Right atrium auricular region (tissue), 2 donors: ENCODE measurements at places on chromosomes 1 and 21.

DNA sequence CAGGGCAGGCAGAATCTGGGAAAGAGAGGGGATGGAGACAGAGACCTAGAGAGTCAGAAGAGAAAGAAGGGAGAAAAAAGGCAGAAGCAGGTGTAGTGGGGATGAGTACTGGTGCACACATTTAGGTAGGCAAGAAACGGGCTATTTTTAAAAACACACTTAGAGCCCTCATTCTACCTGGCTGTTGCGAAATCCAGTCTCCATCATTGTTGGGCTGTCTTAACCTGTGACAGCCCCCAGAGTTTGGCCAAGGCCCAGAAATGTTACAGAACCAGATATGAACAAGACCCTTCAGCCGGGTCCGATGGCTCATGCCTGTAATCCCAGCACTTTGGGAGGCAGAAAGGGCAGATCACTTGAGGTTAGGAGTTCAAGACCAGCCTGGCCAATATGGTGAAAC lies 12.6 kb upstream of the KDF1 start:
- DNase-seq, result no peak

DNA sequence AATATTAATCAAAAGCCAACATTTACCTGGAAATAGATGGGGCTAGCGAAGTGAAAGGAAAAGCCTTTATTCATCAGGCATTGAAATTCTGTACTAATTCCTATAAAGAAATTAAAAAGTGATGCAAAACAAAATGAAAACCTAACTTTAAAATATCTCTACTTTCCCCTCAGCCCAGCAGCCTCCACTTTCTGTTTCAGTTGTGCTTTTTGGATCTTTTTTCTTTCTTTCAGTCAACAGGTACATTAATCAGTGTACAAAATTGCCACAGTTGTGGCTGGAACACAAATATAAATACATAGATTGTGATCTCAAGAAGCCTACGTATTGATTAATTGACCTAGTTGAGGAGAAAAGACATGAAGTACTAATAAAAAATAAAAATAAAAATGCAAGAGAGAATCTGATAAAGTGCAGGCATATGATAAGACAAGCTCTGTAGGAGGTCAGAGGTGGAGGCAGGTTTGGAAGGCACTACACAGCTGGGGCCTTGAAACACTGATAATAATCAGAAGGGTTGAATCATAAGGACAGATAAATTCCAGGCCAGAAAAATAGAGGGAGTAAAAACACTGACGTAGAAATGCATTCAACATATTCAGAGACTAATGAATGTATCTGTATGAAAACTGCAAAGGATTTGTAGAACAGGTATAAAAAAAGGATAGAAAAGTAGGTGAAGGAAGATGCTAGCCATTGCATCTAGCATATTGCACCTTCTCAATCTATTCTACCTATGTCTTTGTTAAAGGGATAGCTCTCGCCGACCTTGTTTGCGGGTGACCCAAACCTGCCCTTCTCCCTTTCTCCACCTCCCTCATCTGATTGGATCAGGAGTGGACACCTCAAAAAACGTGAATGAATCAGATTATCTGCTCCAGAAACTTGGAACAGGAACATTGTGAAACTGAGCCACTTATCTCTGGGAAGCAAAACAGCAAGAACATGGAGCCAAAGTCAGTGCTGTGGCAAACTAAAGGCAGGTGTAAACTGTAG lies 607.8 kb upstream of the ADGRL2 start:
- DNase-seq, result no peak

- no peak for DNase-seq
Observed at GRCh38 chr21:16863908-16864307, 648.9 kb upstream of the CXADR start.

DNA sequence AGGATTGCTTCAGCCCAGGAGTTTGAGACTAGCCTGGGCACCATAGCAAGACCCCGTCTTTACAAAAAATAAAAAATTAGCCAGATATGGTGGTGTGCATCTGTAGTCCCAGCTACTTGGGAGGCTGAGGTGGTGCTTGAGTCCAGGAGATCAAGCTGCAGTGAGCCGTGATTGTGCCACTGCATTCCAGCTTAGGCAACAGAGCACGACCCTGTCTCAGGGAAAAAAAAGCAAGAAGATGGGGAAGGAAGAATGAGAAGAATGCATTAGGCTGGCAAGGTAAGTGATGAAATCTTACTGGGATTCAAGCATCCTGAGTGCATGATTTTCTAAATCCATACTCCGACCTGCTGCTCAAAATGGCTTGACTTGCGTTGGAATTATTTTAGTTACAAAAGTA lies 6.8 kb downstream of the PCP4L1 start:
- DNase-seq, result no peak

GRCh38 chr1:197481101-197481500 lies 213.0 kb downstream of the CRB1 start:
- DNase-seq, result no peak

- peak; percentile 88 for DNase-seq
Observed at GRCh38 chr1:21924503-21925005, 12.6 kb downstream of the HSPG2 start.

DNA sequence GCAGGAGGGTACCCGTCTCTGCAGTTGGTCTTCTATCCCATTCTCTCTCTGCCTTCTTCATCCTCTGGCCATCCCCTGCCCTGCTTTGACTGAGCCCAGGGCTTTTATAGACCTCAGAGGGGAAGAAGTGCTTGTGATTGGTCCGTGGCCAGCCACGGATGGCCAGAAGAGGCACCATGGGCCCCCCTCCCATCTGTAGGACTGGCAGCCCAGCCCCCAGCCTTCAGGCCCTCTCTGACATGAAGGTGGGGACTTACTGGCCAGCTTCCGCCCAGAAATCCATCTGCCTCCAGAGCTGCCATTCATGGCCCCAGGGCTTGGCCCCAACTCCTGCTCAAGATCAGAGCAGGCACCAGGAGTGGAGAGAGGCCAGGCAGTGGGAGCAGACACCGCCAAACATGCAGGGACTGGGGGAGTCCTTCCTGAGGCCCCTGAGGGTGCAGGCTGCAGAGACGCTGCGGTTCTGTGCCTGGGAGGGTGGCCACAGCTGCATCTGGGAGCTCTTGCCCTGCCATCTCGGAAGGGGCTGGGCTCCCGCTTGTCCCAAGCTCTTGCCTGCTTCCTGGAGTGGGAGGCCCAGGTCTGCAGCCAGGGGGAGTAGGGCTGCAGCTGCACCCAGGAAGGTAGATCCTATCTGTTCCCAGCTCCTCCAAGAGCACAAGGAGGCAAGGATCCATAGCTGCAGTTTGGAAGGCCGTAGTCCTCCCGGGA lies 698.6 kb upstream of the B3GALT2 start:
- no peak for DNase-seq

- peak; percentile 72 for DNase-seq
Observed at GRCh38 chr1:110634455-110635311, 28.5 kb upstream of the KCNA2 start.

GRCh38 chr1:119370748-119371147 lies 2.2 kb downstream of the HAO2 start:
- DNase-seq, result no peak

GRCh38 chr21:45470773-45471524 lies 66.0 kb downstream of the COL18A1 start:
- no peak for DNase-seq

GRCh38 chr1:172837816-172838679 lies 179.1 kb downstream of the FASLG start:
- no peak for DNase-seq

DNA sequence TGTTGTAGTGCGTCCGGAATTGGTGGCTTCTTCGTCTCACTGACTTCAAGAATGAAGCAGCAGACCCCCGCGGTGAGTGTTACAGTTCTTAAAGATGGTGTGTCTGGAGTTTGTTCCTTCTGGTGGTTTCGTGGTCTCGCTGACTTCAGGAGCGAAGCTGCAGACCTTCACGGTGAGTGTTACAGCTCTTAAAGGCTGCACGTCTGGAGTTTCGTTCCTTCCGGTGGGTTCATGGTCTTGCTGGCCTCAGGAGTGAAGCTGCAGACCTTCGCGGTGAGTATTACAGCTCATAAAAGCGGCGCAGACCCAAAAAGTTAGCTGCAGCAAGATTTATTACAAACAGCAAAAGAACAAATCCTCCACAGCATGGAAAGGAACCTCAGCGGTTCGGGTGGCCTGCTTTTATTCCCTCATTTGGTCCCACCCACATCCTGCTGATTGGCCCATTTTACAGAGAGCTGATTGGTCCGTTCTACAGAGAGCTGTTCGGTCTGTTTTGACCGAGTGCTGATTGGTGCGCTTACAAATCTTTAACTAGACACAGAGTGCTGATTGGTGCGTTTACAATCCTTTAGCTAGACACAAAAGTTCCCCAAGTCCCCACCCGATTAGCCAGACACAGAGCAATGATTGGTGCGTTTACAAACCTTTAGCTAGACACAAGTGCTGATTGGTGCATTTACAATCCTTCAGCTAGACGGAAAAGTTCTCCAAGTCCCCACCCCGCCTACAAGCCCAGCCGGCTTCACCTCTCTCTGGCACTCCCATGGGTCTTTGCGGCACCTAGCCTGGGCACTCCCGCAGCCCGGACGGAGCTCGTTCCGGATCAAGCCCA lies 49.6 kb upstream of the KRTAP19-8 start:
- no peak for DNase-seq

- no peak for DNase-seq
Observed at GRCh38 chr1:22803833-22804232, 93.2 kb downstream of the EPHB2 start.

- DNase-seq, result no peak
Observed at GRCh38 chr21:35202431-35202830, 153.3 kb upstream of the RUNX1 start.

DNA sequence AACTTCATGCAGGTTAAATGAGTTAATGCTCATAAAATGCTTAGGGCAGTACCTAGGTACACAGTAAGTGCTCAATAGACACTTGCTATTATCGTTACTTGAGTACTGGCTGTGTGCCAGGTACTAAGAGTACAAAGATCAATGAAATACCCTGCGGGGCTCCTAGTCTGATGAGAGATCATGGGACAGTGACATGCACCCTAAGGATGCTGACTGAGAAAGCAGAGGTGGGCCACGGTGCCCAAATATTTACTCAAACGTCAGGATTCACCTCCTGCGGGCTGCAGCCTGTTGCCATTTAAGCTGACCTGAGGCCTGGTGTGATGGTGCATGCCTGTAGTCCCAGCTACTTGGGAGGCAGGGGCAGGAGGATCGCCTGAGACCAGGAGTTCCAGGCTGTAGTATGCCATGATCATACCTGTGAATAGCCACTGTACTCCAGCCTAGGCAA lies 19.8 kb upstream of the LUZP1 start:
- no peak for DNase-seq

DNA sequence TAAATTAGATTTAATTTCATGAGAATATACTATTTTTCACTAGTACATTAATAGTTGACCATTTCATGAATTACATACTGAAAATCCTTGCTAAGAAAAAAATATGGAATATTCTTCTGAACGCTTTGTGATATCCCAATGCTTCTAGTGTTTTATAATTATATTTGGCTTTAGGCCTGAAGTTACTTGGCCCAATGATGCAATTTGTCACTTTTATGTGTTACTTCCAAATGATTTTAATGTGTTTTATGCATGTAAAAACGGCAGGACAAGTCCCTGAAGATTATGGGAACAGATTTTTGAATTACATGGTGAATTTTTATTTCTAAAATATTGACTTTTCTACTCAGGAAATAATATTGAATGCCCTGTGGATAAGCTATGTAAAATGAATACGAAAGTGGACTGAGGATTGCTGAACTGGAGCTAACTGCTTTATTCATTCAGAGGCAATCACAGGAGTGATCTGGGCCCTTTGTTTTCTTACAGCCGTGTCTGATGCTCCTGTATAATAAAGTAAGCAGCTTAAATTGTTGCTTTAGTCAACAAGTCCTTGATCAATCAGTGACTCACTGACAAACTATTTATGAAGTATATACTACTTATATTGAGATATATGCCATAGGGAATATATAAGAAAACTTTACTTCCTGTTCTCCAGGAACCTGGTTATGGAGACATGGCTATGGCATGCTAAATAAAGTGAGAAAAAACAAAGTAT lies 543.0 kb upstream of the RGS18 start:
- DNase-seq, result no peak

- peak; percentile 88 for DNase-seq
Observed at GRCh38 chr1:1318131-1318652, 6.3 kb downstream of the INTS11 start.

DNA sequence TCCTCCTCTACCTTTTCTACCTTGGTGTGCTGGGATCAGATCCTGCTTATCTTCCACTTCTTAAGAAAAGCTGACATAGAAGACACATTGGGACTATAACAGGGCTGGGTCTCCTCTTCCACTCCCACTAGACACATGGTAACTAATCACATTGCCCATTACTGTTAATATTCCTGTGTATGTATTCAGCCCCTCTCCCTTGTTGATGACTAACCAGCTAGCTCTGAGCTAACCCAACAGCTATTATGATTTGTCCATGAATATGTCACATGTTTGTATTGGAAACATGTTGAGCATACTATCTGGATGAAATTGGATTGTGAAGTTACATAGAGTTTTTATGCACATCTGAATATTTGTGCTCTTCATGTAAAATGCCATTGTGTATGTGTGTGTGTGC lies 52.9 kb downstream of the MPZL1 start:
- no peak for DNase-seq

DNA sequence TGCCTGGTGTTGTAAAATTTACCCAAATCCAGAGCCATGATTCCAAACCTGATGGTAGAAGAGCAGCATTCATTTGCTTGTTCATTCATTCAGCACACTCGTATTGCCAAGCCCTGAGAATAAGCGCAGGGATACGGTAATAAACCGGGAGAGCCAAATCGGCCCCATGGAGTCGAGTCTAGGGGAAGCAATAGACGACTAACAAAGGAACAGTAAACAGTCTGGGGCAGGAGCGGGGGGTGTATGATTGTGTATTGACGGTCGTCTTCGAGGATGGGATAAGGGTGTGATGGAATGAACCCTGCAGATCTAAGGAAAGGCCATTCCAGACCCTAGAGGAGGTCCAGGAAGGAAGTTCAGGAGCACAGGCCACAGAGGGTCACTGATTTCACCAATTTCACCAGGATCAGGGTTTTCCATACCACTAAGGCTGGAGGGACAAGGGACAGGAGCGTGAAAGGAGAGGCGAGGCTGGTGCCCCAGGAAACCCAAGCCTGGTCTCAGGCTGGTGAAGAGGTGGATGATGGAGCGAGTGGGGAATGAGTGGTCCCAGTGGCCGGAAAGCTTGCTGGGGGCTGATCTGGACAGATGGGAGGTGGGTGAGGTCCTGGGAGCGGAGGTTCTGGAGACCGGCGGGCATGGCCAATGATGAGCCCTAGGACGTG lies 61.1 kb upstream of the PDE9A start:
- no peak for DNase-seq

GRCh38 chr1:14955402-14955801 lies 198.1 kb upstream of the TMEM51 start:
- DNase-seq, result no peak

DNA sequence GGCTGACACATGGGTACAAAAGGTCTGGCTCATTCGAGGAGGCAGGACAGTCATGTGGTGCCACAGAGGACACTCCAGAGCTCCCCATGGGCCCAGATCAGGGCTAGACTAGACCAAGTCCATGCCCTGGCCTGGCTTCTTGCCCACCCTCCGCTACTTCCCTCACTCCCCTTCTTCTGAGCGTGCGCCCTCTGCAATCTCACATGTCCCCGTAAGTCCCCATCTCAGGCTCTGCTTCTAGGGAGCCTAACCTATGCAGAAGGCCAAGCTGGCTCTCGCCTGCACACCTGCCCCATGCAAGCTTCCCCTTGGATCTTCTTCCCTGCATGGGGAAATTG lies 553.6 kb downstream of the PTPRU start:
- DNase-seq, result peak; percentile 47

GRCh38 chr1:37032660-37033354 lies 1.5 kb downstream of the GRIK3 start:
- no peak for DNase-seq
